HAP-1 (cell line): ENCODE measurements at places on chromosomes 11 and 22.
A peak's percentile ranks its signal among the peaks of the same experiment; 100 is the strongest.

DNA sequence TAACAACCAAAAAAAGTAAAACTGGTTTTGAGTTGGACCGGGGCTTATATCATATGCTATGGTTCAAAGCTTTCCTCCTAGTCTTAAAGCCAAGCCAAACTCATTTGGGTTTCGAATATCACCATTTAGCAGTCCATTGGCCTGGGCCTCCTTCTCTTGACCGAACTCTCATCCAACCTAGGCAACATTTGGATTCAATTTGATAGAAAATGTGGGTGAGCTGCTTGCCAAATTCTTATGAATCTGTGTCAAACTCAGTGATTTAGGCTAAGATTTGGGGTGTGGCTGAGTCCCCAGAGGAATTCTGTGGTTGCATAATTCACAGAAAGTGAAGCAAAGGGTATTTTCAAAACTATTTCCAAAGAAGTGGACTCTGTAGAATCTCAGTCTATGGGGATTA lies 83.7 kb downstream of the BLID start:
- DNase-seq: no peak

DNA sequence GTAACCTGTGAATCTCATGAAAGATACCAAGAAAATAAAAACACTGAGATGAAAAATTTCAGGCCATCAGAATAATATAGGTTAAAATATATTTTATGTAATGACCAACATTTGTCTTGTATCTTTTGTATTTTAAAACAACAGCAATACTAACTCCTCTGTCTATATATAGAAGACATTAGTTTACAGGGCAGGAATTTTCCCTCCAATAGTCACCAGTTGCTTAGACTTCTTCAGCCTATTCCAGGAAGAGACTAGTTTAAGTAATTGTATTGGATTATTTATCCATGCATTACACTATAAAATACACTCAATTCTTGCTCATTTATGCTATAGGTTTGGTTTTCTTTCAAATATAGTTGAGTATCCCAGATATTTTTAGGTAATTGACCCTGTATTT lies 24.1 kb downstream of the ANO5 start:
- DNase-seq: no peak

DNA sequence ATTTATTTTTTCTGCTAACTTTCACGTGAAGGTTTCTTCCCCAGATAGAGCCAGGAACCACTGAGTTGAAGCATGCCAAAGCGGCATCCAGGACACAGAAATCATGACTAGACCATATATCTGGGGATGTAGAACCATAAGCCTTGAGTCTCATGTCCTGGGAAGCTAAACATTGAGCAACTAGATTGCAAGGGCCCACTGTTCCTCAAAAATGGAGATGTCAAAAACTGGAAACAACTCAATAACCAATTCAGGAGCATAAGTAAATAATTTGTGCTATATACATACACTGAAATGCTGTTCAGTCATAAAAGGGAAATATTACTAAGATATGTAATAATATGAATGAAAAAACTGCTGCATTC lies 29.0 kb upstream of the CARD16 start:
- DNase-seq: no peak

GRCh38 chr22:20857838-20858614 lies 585 bp downstream of the PI4KA start:
- DNase-seq: peak; percentile 85

GRCh38 chr11:45021692-45022141 lies 71.0 kb upstream of the TP53I11 start:
- peak; percentile 20 for DNase-seq

GRCh38 chr11:12253843-12254281 lies 123.5 kb upstream of the PARVA start:
- no peak for DNase-seq

- DNase-seq: no peak
These were observed 99.8 kb downstream of the ARL14EP start for GRCh38 chr11:30422447-30423278.

GRCh38 chr22:22693531-22693884 lies 49.1 kb downstream of the GGTLC2 start:
- no peak for DNase-seq

GRCh38 chr11:13897646-13898276 lies 64.8 kb upstream of the SPON1 start:
- DNase-seq: no peak

- DNase-seq: no peak
These were observed 44.8 kb downstream of the FAM83F start for GRCh38 chr22:40039482-40040115.

DNA sequence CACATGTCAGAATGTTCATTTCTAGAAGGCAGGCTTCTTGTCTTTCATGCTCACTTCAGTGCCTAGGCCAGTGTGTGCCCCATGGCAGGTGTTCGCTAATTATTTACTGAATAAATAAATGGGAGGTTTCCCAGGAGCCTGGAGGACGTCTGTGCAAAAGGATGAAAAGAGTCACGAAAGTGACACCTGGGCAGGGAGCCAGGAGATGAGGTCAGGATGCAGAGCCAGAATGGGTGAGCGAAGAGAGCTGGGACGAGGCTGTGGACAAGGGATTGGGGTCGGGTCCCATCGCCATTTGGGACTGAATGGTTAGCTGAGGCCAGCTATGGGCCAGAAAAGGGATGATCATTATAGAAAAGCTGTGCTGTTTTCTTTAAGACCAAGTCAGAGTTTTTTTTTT lies 560.4 kb downstream of the TBC1D22A start:
- no peak for DNase-seq

DNA sequence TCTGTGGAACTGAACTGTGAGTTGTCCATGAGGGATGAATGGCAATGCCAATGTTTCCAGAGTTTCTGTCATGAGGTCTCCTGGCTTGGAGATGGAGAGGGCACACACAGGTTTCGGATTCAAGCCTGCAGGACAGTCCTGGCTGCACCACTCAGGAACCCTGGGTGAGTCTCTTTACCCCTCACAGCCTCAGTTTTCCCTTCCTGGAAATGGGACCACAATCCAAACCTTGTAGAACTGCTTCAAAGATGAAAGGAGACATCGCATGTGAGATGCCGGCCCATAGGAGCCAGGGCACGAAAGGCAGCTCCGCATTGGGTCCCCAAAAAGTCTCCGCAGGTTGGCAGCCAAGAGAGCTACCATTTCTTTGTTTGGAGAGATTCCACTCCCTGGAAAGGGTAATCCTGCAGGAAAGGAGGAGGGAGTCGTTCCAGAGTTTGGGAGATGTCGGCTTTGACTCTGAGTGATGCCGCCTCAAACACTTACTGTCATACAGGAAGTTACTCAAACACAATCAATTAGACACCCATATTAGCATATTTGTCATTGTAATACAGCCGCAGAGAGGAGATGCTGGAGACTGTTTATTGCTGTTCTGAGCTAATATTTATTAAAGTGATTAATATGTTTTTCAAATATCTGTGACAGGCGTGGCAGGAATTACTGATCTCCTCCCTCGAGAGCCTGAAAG lies 318.3 kb downstream of the MN1 start:
- DNase-seq: no peak

DNA sequence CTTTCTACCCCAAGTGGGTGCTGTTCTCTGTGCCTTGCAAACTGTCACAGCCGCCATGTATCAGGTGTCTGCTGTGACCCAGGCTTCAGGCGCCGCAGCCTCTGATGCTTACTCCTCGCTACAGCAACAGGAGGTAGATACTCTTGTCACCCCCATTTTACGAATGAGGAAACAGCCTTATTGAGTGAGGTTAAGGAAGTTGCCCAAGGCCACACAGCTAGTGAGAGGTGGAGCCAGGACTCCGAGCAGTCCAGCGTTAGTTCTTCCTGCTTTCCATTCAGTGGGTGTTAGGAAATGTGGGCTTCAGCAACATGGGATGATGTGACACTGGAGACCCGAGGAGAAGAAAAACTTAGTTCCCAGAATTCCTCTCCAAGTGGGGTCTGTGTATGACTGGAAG lies 14.3 kb downstream of the RNF215 start:
- no peak for DNase-seq

DNA sequence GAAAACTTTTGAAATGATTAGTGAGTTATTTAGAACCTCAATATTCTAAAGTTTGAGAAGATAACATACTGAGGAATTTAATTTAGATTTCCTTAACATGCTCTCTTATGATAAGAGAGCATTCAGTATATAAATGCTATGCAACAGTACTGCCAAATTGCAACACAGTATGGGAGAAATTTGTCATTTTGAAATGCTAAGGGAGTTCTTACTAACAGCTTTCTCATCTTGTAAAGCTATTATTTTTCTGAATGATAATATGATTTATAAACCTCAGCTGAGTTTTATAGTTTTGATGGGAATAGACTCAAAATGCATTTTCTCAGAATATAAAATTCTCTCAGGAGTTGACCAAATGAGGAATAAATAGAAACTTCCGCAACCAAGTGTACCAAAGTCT lies 108.4 kb downstream of the SPON1 start:
- DNase-seq: no peak

DNA sequence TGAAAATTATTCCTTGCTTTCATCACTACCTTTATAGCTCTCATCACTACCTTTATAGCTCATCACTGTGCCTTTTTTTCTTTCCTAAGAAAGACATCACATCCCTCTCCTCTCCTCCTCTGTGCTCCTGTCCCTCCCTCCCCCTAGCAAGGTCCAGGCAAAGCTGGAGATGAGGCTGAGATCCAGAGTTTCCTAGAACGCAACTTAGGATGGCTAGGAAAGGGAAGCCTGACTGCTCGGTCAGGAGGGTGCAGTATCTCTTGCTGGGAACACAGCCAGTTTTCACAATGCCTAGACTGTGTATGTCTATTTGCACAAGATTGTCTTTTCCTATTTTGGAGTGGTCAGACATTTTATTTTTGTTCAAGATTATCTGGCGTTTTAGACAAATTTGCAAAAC lies 24.7 kb downstream of the TUB start:
- no peak for DNase-seq

- DNase-seq: peak; percentile 73
These were observed 922 bp upstream of the CSNK1E start for GRCh38 chr22:38317995-38318715.

GRCh38 chr11:66509131-66509561 lies 1.3 kb upstream of the BBS1 start:
- no peak for DNase-seq

GRCh38 chr22:48368975-48369525 lies 1458.6 kb downstream of the BRD1 start:
- no peak for DNase-seq

DNA sequence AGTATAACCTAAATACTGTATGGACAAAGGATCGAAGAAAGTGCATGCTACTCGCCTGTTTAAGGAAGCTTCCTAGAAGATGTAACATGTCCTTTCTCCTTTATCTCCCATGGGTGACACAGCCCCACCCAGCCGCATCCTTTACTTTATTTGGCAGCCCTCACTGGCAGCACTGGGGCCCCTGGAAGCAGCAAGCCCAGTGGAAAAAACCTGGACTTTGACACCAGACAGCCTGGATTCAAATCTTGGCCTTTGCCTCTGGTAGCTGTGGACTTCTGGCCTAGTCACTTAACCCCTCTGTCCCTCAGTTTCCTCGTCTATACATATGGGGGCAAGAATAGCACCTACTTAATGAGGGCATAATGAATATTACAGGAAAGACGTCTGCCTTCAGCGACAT lies 67.1 kb downstream of the MYEOV start:
- no peak for DNase-seq

- DNase-seq: no peak
These were observed 235.9 kb downstream of the TBC1D22A start for GRCh38 chr22:46998331-46998730.

GRCh38 chr11:107222916-107223460 lies 204.7 kb upstream of the GUCY1A2 start:
- no peak for DNase-seq

DNA sequence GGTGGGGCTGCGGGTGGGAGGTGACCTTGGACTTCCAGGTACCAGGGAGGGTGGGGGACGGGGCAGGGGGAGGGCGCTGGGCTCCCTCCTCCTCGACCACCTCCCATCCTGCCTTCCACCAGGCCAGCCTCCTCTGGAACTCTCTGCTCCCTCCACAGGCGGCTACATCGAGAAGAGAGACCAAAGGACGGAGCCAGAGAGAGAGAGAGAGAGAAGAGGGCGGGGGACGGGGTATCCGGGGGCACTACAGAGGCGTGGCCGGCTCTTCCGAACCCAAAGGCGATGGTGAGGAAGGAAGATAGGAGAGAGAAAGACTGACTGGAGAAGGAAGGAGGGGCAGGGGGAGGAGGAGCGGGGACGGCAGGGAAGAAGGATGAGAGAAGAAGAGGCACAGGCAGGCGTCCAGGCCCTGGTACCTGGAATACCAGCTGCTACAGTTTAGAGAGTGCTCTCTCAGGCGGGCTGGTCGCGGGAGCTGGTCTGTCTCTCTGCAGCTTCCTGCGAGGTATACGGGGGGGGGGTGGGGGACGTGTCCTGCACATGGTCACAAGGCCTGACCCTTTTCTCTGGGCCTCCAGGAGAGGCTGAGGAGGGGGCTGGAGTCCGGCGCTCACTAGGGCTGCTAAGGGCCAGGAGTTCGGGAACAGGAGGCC lies 38.0 kb downstream of the IGSF9B start:
- DNase-seq: no peak

DNA sequence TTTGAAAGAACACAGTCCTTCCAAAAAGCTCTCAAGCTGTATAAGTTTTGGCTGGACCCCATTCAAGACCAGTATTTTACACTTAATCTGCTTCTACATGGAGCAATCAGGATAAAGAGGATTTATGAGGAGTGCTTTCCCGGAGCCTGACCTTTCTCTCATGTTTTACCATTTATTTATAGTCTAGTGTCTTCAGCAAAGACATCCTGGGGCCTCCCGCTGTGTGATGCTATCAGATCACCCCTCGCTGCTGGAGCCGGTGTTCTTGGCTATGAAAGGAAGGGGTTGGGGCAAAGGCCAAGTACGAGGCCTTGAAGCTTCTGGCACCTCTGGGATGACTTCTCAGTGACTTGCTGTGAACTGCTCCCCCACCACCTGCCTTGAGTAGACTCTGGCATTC lies 189.6 kb downstream of the ADAMTS15 start:
- DNase-seq: no peak

GRCh38 chr22:27986459-27986858 lies 67.4 kb upstream of the PITPNB start:
- DNase-seq: no peak

GRCh38 chr22:17794726-17795542 lies 20.7 kb upstream of the BID start:
- no peak for DNase-seq

GRCh38 chr11:121567995-121568394 lies 115.2 kb upstream of the SORL1-AS1 start:
- DNase-seq: no peak
